ENCODE measurements at places on chromosomes 5 and 9.

DNA sequence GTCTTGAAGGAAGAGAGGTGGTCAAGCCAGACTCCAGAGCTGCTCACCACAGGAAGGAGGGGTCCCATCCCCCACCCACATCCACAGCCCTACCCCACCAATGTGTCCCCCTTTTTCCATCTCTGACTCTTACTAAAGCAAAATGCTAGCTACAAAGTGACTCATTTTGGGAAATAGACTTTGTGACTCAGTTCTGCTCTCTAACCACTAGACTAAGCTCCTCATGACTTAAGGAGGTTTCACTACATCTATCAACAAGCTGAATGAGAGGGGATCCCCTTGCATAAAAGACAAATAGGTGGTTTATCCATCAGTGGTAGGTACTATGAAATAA is 35.1 kb upstream of the ADRB2 start:
- ATAC-seq = peak; percentile 92

DNA sequence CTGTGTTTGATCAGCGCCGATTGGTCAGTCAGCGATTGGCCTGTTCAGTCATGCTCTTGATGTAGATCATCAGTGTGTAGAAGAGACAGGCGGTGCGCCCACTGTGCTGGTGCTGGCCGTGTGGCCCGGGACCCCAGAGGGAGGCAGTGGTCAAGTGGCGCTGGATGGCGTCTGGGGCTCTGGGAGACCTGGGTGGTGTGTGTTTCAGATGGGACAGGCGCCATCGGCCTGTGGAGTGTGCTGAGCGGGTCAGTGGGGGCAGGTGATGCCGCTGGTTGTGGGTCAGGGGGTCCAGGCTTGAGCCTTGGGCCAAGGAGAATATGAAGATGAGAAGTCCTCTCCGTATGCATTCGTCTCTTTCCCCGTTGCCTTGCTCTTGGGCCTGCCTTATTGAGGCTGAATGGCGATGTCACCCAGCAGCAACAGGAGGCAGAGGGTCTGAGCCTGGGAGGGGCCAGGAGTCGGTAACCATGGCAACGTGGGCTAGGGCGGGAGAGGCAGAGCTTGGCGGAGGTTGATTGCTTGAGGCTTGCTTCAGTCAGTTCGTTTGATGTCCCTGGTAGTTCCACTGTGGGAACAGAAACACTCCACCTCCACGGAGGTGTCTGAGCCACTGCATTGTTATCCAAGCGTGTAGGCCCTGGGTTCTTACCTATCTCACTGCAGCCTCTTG is 117.8 kb upstream of the CACNA1B start:
- no peak for ATAC-seq

DNA sequence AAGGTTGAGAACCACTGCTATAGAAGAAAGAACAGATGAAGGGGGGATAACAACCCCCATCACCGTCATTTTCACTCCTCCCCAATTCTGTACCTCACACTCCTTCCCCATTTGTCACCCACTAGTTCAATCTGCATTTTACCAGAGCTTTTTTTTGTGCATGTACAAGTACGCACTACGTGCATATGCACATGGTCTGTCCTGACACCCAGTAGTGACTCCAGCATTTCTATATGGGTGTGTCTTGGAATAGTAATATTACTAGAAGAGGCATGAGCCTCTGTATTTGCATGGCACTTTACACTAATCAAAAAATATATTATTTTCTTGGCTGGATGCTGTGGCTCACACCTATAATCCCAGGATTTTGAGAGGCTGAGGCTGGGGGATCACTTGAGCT is 38.7 kb downstream of the NIM1K start:
- ATAC-seq = no peak

DNA sequence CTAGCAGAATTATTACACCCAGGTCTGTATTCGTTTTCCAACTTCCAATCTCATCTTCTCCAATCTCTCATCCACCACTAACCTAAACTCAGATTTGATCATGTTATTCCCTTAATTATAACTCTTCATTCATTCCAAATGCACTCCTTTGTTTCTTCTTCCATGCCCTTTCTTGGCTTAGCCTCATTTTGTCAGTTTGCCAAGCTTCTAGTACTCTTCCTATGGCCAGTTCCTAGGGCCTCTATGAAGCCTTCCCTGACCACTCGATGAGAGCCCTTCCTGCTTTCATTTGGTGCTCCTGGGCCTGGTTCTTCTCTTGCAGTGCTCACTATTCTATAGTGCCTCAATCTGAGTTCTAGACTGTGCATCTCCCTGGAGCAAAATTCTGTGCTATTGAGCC is 5.8 kb downstream of the FAM219A start:
- ATAC-seq = no peak

GRCh38 chr9:134004131-134004873 is 12.2 kb upstream of the VAV2 start:
- ATAC-seq = no peak

GRCh38 chr5:140989254-140990020 is 23.2 kb downstream of the PCDHAC2 start:
- ATAC-seq = no peak

DNA sequence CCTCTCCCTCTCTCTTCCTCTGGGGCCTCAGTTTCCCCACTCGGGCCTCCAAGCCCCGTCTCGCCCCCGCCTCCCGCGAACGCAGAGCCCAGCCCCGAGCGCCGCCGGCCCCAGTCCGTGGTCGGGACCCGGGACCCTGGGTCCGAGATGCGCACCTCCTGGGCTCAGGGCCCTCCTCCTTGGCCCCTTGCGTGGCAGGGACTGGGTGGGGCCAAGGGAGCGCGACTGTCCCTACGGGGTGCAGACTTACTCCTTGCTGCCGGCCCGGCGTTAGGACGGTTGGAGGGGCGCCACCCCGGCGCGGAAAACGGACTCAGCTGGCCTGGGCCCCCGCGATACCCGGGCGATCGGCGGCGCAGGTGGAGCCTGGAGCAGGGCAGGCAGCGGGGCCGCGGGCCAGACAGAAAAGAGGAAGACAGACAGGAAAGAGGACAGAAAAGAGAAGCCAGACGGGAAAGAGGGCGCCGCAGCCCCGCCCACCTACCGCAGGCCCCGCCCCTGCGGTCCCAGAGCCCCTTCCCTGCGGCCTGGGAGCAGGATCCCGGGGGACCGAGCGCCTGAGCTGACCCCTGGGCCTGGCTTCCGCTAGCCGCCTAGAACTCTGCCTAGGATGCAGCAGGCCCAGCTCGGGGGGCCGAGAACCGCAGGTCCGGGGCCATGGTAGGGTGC is at the start of gene GBGT1:
TSS of gene GBGT1 (minus strand) at position 411 of the 669 bp plus-strand sequence. CDS start 1,502 bp downstream, outside the sequence.
- peak; percentile 64 for ATAC-seq

- ATAC-seq = no peak
These were observed 63.3 kb downstream of the PRRC1 start for GRCh38 chr5:127580731-127581130.

- ATAC-seq = peak; percentile 85
These were observed 52.3 kb downstream of the PSD2 start for GRCh38 chr5:139847790-139848507.

- no peak for ATAC-seq
These were observed 25.6 kb upstream of the SUSD1 start for GRCh38 chr9:112200711-112201110.

DNA sequence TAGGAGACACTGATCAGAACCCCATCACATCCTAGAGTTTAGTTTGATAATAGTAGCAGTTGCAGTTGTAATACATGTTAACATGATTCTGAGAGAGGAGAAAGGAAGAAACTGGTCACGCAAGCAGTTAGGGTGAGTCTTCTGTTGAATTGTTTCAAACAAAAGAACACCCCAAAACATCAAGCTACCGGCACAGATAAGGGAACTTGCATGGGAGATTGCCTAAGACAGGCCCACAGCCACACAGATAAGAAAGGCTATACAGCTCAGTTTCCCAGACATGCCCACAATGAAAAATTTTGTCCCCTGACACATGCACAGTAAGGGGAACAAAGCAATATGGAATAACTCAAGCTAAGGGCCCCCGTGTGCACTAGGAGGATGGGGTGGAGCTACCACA is 15.9 kb downstream of the HSPB3 start:
- no peak for ATAC-seq

- ATAC-seq = no peak
These were observed 47.1 kb downstream of the PRELID2 start for GRCh38 chr5:145787996-145788395.

- no peak for ATAC-seq
These were observed 30.7 kb downstream of the UHRF2 start for GRCh38 chr9:6443661-6444060.

- ATAC-seq = no peak
These were observed 223.6 kb upstream of the KIF2A start for GRCh38 chr5:62082370-62082801.

DNA sequence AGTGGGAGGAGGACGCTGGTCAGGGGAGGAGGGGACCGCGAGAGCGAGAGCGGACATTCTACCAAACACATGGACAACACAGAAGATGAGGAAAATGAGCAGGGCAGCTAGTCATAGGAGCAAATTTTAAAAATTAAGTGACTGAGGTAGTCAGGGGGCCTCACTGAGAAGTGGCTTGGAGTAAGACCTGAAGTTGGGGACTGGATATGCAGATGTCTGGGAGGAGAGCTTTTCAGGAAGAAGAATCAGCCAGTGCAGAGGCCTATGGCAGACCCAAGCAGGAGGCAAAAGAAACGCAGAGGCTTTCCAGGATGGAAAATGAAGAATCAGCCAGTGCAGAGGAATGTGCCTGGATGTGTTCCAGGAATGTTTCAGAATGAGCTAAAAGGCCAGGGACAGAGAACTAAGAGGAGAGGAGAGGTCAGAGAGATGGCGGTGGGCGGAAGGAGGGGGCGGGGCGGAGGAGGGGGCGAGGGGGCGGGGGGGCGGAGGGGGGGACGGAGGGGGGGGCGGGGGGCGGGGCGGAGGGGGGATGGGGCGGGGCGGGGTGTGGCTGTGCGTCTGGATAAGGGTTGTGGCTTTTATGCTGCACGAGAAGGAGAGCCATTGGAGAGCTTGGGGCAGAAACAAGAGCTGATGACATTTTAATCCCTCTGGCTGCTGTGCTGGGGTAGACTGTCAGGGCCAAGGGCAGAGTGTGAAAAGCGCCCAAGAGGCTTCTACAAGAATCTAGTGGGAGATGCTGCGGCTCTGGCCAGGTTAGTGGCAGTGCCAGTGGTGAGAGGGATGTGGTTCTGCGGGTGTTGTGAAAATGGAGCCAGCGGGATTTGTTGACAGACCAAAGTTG is 129.6 kb downstream of the KCNIP1 start:
- ATAC-seq = no peak

DNA sequence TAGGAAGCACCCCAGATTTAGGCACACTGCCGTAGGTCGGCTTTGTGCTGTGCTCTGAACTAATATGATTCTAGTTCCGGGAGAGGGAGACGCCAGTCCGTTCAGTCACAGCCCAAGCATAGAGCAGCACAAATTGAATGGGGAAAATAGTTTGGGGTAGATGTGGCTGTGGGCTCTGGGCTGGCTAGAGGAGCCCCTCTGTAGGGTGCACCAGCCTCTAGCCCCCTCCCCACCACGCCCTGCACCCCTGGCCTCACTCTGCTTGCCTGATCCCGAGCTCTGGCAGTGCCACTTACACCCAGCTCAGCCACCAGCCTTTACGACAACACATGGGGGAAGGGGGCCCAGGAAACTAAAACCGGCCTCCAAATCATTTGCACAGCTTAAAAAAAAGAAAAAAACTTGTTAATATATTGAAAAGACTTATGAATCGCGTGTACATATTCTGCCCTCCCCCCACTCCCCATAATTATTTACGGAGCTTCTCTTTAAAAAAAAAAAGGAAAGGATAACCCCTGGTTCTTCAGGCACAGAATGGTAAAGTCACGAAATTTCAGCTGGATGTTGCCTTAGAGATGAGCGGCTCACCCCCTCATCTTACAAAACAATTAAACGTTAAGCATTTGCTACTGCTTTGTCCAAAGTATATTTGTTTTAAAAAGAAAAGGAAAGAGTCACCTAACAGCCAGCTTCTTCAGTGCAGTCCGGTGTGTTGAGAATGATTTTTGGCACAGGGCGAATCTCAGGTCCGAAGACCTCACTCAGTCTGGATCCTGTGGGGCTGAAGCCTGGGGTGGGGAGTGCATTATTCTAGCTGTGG is 3.5 kb downstream of the LMX1B start:
- ATAC-seq = no peak

DNA sequence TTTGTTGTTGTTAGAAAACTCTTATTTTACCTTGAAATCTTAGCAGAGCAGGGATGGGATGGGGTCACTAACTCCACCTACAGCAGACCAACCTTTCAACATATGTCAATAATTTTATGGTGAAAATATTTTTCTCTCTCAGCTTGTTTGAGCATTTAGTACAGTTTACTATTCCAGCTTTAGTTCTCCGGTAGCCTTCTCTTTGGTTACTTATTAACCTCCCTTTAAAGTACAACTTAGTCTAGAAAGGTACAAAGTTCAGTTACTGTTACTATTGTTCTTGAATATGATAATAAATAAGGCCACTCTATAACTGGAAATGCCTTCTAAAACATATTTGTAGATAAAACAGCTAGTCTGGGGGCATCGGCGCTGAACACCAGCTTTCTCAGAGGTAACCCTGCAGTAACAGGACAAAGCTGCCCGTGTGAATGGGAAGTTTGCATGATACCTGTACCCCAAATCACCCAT is 233.3 kb downstream of the PCSK1 start:
- ATAC-seq = no peak

DNA sequence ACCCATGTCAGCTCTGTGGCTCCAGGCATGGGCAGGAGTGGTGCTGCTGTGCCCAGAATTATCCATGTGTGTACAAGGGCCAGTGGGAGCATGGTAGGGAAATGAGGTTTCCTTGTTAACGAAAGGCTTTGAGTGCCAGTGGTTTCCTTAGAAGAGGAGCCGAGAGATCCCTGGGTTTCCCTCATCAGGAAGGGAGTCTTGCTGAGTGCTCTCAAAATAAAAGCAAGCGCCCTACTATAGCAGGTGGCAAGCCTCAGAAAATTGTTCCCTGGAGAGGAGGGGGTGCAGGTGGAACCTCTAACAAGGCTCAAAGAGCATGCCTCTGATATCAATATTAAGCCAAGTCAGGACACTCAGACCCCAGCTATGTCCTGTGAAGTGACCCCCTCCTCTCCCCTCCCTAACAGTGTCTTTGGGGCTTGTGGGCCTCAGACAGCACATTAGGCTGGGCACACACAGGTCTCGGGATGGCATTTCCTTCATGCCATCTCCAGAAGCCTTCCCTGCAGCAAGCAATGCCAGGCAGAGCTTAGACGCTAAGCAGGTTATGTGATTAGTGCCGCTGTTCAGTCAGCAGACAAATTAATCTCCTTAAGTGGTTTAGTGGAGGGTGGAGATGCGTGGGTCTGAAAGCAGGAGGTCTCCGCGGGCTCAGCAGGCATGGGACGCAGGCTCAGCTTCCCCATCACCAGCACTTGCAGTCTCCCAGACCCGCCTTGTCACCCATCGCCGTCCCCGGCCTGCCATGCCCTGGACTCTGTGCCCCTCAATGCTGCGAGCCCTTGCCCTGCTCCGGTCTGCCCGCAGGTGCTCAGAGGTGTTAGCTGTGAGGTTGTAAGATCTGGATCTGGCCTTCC is 60.0 kb upstream of the RARS1 start:
- ATAC-seq = no peak

- peak; percentile 27 for ATAC-seq
These were observed 48.8 kb downstream of the NTNG2 start for GRCh38 chr9:132210472-132211145.

Data from activated CD4-positive, CD25-positive, alpha-beta regulatory T cell treated with anti-CD3 and anti-CD28 coated beads, Interleukin-2, amount 50 U/mL, for 24 hours (primary cell).